ENCODE measurements at places on chromosomes 4 and X.

GRCh38 chr4:143254491-143255226 is 69.9 kb downstream of the USP38 start:
- DNase-seq, result no peak

- no peak for DNase-seq
Measured at GRCh38 chr4:188005561-188005960, 10.0 kb downstream of the ZFP42 start.

GRCh38 chr4:147599769-147600168 is 17.4 kb upstream of the TMEM184C start:
- no peak for DNase-seq

- no peak for DNase-seq
Measured at GRCh38 chr4:175499735-175500352, 312.2 kb downstream of the GPM6A start.

- DNase-seq, result peak; percentile 26
Measured at GRCh38 chr4:104989371-104989770, 157.3 kb upstream of the TET2 start.

DNA sequence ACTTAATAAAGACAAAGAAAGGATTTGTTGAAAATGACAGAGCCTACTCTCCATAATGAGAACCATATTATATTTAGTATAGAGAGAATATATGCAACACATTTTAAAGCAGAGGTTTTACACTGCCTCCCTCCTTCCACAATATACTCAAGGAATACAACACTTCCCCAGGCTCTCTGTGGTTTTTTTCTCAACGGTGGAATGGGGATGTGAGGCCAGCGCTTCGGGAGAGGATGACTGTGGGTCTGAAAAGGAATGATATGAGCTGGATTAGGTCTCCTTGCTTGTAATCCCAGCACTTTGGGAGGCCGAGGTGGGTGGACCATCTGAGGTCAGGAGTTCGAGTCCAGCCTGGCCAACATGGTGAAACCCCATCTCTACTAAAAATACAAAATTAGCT is 348.7 kb upstream of the KLF3 start:
- no peak for DNase-seq

- DNase-seq, result no peak
Measured at GRCh38 chr4:173284463-173284862, 49.7 kb downstream of the HMGB2 start.

DNA sequence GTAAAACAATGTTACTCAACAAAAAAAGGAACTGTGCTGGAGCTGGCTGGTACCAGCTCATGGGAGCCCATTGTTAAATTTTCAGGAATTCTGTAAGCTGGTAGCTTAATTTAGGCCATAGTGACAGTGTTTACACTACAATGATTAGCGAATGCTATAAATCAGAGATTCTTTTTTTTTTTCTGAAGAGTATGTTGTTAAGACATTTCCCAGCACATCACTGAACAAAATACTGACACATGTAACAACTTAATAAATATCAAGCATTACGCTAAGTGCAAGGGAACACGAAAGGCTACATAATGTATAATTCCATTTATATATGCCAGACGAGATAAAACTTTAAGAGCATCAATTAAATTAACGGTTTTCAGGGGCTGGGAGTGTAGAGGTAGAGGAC is 4.4 kb downstream of the WDFY3 start:
- DNase-seq, result no peak

- no peak for DNase-seq
Measured at GRCh38 chr4:25775166-25775565, 87.6 kb downstream of the SEL1L3 start.

GRCh38 chr4:181939199-181939945 is 303.8 kb upstream of the TENM3 start:
- DNase-seq, result no peak

- DNase-seq, result no peak
Measured at GRCh38 chr4:128166982-128167381, 105.9 kb downstream of the LARP1B start.

DNA sequence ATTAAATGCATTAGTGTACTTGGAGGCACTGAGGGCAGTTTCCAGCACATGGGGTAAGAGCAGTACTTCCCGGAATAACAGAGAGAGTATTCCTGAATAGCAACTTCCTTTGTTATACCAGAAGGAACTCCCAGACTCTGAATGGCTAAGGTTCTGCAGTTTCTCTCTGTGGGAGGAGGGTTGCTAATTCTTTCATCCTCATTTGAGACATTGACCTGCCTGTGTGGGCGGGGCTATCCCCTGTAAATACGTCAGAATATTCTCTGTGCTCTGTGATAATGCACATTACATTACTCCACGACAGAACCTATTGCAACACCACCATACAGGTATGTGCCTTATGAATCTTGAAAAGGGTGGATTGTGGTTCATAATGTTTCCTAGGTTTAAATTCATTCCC is 52.7 kb downstream of the SPINK2 start:
- no peak for DNase-seq

- no peak for DNase-seq
Measured at GRCh38 chrX:1493412-1493811, 40.7 kb upstream of the ASMTL start.

- no peak for DNase-seq
Measured at GRCh38 chr4:113349430-113349829, 300.0 kb downstream of the ANK2 start.

GRCh38 chr4:54226404-54227255 is 2.5 kb upstream of the PDGFRA start:
- DNase-seq, result no peak

GRCh38 chrX:19924285-19924684 is 36.9 kb upstream of the SH3KBP1 start:
- DNase-seq, result no peak

DNA sequence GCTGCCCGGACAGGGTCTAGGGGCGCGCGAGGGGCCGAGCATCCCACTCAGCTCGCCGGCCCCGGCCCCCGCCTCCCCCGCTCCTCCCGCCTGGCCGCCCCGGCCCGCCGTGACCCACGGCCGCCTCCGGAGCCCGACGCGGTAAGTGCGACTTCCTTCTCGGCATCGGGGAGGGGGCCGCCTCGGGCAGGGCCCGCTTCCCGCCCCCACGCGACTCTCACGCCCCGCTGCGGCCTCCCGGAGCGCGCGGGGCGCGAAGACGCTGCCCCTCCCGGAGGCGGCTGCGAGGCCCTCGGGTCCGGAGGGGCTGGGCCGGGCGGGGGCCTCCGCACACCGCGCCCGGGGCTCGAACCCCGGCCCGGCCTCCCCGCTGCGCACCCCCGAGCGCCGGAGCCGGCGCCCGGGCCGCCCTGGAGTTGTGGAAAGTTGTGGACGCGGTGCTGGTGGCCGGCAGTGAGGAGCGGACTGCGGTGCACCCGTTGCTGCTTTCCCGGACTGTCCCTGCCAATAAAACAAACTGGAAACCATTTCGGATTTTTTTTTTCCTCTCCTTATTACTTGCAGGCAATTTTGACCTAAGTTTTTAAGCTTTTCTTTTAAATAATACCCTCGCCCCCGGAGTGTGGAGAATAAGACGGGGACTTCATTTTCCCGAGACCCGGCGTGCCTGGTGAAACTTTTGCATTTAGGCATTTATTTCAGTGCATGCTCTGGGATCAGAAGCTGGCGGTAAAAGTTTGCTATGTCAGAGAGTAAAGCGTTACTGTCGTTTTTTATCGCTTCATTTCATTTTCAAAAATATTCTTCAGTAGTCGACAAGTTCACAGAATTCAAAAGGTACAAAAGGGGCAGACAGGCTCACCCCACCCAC is 13.0 kb upstream of the TMEM156 start:
- peak; percentile 43 for DNase-seq

DNA sequence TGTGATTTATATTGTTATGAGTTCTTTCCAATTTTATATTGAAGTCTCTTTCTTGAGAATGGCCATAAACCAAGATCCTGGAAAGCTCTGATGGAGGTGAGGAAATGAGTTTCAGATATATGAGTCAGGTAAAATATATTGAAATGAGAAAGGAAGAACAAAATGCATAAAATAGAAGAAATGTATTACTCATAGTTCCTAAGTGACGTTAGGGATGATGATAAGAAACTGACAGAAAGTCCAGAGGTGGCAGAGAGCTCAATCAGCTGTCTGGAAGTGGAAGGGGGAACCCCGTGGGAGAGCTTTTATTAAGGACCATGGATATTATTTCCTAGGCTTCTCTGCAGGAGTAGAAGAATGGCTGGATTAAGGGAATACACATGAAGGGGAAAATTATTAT is 24.6 kb downstream of the UGT2B7 start:
- no peak for DNase-seq

DNA sequence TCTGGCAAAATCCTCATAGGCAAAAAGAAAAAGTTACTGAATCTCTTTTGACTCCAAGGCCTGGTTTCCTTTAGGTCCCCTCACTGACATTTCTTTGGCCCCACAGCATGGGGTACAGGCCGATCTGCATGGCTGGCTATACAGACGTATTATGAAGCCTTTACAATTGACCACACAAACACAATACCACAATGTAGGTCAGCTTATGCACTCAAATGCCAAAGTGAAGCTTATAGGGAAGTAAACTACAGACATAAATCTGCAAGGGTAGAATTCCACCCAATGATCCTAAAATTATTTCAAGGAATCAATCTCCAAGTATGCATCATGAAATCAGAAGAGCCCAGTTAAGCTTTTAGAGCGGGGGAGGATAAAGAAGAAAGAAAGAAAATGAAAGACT is 20.7 kb downstream of the STX18 start:
- no peak for DNase-seq

GRCh38 chr4:152997288-152997687 is 61.2 kb downstream of the FHDC1 start:
- DNase-seq, result no peak

DNA sequence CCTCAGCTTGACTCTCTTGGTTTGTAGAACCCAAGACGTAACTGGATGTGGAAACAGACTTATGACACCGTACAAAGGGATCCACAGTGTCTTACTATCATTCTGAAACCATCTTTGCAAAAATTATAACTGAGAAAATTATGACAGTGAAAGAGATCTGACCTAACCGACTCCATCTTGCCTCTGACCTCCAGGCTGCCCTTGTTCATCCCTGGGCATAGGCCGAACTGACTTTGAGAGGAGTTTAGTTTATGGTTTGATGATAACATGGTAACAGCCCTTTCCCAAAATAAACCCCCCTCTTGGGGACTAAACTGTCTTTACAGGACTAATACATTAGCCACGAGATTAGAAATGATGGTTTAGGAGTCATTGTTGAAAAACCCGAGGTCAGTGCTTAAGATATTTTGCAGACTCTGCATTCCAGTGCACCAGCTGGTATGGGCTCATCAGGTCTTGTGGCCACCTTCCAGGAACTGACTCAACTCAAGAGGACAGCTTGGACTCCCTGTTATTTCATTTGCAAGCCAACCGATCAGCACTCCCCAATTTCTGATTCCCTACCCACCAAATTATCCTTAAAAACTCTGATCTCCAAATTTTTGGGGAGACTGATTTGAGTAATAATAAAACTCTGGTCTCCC is 49.6 kb downstream of the CASP3 start:
- no peak for DNase-seq

DNA sequence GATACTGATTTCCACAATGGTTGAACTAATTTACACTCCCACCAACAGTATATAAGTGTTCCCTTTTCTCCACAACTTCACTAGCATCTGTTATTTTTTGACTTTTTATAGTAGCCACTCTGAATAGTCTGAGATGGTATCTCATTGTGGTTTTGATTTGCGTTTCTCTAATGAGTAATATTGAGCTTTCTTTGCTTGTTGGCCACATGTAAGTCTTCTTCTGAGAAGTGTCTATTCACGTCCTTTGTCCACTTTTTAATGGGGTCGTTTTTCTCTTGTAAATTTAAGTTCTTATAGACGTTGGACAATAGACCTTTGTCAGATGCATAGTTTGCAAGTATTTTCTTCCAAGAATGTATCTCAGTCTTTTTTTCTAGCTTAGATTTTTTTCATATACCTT is 10.0 kb downstream of the FBXW7 start:
- DNase-seq, result no peak

GRCh38 chr4:36313301-36313700 is 31.9 kb downstream of the DTHD1 start:
- DNase-seq, result no peak

DNA sequence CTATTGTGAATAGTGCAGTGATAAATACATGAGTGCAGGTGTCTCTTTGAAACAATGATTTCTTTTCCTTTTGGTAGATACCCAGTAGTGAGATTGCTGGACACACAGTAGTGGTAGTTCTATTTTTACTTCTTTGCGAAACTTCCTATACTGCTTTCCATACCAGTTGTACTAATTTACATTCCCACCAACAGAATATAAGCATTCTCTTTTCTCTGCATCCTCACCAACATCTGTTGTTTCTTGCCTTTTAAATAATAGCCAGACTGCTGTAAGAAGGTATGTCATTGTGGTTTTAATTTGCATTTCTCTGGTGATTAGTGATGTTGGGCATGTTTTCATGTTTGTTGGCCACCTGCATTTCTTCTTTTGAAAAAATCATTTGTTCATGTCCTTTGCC is 105.9 kb downstream of the COL4A6 start:
- DNase-seq, result no peak

DNA sequence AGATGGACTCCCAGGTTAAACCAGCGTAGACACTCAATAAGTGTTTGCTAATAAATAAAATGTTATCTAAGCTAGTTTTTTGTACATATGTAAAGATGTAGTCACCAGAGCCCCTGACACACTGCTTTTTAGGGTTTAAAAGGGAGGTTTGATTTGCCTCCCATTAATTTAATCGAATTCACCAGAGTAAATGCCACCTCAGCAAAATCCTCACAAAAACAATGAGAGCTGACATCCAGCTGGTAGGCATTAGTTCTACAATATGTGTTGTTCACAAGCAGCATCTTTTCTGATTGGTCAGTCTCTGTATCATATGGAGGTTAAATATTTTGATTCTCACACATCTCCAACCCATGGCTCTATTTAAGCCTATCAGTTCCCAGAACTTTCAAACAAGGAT is 382.6 kb downstream of the CENPC start:
- no peak for DNase-seq

DNA sequence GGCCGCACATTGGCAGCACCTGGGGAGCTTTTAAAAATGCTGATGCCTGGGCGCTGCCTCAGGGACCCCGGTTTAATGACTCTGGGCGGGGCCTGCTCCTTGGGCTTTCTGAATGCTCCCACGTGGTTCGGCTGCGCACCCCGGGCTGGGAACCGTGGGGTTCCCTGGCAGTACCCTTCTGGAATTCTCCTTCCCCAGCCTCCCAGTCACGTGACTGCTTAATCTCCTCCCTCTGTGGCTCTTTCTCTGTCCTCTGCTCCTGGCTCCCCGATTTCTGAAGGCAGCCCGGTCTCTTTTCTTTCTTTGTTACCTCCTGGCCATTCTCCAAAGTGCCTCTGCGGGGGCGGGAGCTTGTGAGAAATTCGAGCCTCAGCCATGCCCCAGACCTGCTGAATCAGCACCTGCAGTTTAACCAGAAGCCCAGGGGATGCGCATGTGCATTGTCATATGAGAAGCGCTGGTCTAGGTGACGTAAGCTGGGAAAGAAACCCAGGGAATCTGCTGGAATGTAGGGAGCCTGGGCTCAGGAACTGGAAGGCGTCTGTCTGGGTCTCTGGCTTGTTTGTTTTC is 16.6 kb downstream of the CLCN4 start:
- DNase-seq, result no peak

GRCh38 chrX:1525583-1526355 is 11.2 kb downstream of the P2RY8 start:
- no peak for DNase-seq

All from NCI-H774 (cell line).